ENCODE measurements at places on chromosomes 7 and 10.

- no peak for DNase-seq
Measured at GRCh38 chr7:74388880-74389415, 64.8 kb upstream of the GTF2IRD1 start.

DNA sequence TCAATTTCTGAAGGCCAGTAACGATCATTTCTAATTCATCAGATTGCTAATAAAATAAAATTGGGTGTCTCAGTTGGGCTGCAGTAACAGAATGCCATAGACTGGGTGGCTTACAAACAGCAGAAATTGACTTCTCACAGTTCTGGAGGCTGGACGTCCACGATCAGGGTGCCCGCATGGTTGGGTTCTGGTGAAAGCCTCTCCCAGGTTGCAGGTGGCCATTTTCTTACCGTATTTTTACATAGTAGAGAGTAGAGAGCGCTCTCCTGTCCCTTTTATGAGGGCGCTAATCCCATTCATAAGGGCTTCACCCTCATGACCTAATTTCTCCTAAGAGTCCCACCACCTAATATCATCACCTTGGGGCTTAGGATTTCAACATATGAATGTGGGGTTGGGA is 106.0 kb downstream of the SPAG6 start:
- DNase-seq, result no peak

DNA sequence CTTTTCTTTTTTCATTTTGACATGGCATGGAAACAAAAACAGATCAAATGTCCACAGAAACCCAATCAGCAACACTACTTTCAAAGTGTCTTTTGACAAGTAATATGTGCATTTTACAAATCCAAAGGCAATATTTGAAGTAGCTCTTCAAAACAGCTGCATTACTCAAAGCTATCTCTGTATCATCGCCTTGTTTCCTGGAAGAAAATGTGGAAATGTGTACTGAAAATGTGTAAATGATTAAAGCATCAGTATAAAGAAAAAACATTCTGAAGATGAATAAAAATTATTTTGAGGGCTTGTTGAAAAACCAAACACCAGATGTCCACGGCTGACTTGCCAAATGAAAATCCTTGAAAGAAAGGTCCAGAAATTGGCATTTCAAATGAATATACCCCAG is 16.5 kb upstream of the ITGB8 start:
- DNase-seq, result no peak

DNA sequence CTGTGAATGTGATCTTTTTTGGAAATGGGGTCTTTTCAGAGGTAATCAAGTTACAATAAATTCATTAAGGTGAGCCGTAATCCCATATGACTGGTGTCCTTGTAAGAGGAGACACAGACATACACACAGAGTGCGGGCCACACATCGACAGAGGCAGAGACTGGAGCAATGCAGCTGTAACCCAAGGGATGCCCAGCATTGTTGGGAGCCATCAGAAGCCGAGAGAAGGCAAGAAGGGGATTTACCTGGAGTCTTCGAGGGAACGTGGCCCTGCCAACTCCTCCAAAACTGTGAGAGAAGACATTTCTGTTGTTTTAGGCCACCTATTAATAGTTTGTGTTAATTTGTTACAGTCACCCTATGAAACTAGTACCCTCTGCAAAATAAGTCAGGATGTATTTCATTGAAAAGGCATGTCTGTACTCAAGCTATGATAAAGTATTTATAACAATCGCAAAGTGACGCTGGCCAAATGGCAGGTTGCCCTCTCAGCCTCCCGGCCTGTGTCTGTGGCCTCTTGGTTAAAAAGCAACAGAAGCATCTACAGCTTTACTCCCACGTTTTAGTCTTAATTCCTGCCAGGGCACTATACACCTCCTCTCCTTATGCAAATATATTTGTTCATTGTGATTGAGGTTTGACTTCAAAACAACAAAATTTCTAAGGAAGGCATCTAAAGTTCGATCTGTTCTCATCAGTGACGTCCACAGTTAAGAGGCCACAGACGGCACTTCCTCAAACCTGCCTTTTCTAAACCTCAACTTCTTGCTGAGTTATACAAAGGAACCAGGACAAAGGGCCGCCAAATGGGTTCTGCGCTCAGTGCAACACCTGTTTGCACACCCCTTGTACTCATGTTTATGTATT is 46.8 kb downstream of the HIPK2 start:
- DNase-seq, result no peak

- DNase-seq, result no peak
Measured at GRCh38 chr10:128916383-128916782, 550.7 kb upstream of the MGMT start.

GRCh38 chr7:74586258-74587175 is 71.0 kb upstream of the GTF2I start:
- DNase-seq, result no peak

All from pons (tissue), 1 donor.